GM04504 (cell line): ENCODE measurements at places on chromosomes 2 and 18.

DNA sequence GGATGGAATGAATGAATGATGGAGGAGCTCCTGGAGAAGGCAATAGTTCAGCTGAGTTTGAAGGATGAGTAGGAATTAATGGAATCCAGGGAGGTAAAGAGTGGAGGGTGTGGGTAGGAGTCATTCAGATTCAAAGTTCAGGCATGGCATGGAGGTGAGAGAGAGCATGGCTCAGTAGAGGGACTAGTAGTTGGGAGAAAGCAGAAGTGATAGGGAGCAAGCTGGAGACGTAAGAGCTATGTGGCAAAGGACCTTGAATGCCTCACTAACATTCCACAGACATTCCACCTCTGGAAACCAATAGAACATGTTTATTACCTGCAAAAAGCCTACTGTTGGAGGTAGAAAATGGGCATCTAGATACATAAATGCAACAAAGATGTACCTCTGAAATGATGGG lies 170.1 kb downstream of the HAUS1 start:
- DNase-seq, result no peak

DNA sequence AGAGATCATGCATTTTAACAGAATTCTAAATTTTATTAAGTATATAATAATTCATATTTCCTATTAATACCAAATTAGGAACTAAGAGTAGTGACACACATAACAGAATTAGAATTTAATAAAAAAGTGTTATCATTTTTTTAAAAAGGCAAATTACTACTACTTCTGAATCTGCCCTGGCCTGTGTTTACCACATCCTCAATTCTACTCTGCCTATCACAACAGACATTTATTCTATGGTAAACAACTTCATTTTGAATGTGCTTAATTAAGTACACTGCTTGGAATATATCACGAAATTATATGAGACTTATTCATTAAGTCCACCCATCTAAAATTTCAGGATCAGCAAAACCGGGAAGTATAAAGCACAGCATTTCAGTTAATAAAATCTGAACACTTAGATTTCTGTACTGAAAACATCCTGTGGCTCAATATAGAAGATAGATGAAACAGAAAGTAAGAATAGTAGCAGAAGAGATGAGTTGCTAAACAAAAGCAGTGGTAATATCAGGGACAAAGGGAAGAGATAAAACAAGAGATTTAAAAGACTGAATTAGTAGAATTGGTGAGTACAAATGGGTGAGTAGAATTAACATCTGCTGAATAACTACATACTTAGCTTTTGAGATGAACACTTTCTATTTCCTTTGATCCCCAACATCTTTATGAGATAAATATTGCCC lies 3.7 kb downstream of the SMC6 start:
- no peak for DNase-seq

- DNase-seq, result peak; percentile 50
These were observed 46.7 kb downstream of the ARHGAP28 start for GRCh38 chr18:6776188-6776587.

- DNase-seq, result no peak
These were observed 183.3 kb upstream of the FBXO11 start for GRCh38 chr2:48089644-48090043.

DNA sequence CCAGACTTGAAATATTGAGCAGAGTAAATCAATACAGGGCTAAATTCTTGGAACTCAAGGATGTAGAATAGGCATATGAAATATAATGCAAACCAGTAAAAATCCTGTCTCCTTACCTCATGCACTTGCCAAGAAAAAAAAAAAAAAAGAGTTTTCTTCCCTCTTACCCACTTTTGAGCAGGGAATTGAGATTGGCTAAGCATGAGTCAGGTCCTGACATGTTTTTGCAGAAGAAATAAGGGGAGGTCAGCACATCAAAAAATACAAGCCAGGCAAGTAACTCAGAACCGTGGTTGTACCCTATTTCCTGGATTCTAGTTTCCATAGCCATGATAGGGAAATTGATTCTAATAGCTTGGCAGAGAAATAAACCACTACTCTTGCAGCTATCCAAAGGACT lies 1526.7 kb downstream of the LRP1B start:
- DNase-seq, result no peak

DNA sequence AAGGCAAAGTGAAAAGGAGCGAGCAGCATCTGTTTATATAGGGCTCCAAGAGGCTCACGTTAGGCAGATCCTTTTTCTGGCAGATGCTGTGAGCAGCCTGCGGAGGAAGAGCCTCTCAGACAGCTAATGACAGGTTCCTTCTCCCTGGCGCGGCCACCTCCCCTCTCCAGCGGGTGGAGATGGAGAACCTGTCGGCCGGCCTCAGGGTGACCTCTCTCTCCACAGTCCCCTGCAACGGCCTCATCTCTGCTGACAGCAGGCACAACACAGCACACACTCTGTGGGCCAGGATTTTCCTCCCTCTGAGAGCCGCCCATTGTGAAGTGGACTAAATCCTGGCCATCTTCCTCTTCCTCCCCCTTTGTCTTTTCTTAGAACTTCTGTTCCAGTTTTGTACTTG lies 119.8 kb downstream of the PRKCE start:
- DNase-seq, result no peak

DNA sequence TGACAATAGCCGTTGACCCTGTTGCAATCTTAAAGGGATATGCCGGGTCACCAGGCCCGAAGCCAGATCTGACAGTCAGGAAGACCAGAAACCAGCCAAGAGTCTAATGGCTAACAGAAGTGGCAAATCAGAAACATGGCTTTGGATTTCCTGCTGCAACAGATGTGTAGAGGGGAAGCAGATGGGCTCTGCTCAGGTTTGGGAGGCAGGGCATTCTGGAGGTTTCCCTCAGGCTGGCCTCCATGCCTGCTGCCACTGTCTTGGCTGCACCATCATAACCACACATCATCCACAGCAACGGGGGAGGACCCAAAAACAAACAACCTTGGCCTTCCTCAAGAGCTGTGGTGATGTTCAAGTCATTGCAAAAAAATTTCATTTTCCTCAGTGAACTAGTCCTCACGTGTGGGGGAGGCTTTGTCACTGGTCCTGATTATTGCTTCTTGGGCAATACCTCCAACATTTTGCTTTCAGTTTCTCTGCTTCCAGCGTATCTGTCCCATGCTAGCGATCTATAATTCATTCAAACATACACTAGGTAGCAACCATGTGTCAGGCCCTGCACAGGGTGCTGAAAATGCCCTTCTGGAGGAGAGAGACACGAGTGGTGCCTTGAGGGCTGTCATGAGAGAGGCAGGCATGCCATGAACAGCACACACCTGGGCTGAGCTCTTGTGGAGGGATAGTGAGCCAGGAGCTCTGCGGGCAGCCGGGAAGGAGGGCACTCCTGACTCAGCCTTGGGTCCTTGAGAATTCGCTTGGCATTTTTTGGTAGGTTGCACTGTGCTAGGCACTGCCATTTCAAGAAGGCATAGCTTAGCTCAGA lies 48.2 kb upstream of the LGALSL start:
- DNase-seq, result peak; percentile 84

- DNase-seq, result no peak
These were observed 119.5 kb downstream of the MYO3B start for GRCh38 chr2:170297496-170297895.

DNA sequence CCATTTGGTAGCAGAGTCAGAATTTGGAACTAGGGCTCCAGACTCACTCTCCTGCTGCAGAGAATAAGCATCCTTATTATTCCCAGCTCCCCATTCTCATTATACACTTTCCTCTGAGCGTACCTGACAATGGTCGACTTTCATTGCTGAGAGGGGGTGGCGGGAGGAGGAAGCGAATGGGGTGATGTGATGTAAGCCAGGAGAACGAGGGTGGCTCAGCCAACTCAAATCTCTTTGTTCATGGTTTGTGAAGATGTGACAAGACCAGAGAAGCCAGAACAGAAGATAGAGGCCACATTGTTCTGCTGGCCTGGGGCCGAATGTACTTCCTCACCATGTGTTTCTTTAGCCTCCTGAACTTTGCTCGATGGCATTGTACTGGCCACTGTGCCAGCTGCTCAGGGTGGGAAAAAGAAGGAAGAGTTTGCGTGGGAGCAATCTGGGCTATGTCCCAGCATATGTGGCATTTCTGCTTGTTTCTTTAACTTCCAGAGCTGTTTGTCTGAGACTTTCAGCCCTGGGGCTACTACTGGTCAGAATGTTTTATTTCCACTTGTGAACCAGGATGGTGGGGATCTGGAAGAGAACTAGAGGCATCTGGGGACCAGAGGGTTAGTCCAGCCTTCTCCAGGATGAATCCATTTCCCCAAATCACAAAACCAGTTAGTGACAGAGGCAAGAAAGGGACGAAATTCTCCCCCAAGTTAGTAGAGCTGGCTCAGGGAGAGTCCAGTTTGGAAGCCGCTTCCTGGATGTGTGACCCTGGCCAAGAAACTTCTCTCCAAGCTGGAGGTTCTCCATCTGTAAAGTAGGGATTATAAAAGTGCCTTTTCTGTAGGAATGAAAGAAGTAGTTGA lies 62.6 kb downstream of the MOGAT1 start:
- DNase-seq, result peak; percentile 40

DNA sequence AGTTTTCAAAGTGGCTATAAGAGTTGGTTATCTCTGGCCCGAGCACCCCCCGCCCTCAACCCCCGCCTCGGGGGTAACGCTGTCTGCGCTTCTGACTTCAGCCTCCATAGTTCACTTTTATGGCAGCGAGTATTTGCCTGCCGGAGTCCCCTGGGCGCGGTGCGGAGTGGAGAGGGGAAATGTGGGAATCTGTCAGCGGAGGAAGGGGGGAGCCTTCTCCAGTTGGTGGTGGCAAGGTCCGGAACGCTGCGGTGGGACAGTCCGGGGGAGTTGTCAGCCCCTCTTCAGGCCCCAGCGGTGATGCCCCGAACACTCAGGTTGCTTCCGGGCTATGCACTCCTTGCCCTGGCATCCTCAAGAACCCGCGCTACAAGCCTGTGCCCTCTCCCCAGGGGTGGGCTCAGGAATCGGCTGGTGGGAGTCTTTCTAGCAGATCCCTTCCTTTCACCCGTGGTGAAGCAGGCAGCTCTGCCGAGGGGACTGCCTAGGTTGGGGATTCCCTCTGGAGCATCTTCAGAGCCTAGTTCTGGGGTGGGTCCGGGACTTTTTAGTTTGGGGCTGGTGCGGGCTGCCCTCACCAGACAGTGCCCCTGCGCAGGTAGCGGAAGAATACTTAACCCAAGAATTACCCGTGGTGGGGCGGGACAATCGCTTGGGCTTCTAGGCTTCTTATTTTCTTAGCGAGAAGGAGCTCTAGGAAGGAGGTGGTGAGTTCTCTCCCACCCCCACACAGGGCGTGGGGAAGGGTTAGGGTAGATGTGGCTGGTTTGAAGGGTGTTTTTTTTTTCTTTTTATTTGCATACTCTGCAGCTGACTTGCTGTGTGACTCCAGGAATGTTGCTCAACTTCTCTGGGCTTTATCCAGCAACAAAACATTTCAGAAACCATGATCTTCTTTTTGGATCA lies 1.6 kb downstream of the ATOH8 start:
- DNase-seq, result no peak

DNA sequence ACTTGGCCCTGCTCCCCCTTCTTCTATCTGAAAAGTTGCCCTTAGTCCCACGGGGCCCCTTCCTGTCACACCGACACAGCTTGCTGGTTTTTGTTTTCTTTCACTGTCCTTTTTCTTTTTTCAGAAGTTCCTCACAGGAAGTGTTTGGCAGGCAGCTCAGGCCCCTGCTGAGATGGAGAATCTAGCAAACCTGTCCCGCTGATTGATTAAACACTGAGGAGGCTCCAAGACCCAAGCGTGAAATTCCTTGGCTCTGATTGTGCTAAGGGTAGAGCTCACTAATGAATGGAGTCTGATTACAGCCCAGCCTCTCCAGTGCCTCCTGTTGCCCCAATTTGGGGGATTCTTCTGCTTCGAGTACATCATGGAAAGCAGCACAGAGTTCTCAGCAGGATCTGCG lies 365.9 kb upstream of the MEX3C start:
- no peak for DNase-seq

GRCh38 chr2:11309706-11310105 lies 34.7 kb downstream of the ROCK2 start:
- DNase-seq, result no peak

GRCh38 chr2:24493713-24494112 lies 2.7 kb downstream of the NCOA1 start:
- DNase-seq, result no peak

DNA sequence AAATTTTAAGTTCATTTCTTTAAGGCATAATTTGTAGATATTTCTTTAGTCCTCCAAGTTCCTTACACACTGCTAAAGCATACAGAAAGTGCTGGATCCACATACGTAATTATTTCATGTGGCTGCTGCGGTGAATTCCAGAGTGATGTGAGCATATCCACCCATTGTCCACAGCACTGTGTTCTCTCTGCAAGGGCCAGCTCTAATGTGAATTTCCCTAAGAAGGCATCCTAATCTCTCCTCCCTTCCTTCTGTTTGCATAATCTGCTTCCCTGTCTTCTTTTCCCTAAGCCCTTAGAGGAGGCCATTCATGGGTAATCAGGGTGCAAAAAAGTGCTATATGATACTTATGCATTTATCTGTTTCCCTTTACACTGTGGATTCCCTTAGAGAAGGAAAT lies 57.2 kb downstream of the COBLL1 start:
- no peak for DNase-seq

DNA sequence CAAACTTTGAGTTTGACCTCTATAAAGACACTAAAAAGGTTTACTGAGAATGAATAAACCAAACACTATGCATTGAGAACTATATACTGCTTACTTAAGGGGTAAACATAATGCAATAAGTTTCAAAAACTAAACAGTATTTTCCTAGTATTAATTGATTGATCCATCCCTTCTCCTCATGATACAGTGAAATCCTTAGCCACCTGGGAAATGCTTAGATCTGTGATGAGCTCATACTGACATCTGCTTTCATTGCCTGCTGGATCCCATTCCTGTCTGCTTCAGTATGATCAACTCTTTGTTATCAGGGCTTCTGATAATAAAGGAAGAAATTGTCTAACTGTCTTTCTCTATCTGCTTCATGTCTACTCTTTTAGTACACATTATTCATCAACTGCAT lies 74.9 kb upstream of the UBE2E3 start:
- no peak for DNase-seq

DNA sequence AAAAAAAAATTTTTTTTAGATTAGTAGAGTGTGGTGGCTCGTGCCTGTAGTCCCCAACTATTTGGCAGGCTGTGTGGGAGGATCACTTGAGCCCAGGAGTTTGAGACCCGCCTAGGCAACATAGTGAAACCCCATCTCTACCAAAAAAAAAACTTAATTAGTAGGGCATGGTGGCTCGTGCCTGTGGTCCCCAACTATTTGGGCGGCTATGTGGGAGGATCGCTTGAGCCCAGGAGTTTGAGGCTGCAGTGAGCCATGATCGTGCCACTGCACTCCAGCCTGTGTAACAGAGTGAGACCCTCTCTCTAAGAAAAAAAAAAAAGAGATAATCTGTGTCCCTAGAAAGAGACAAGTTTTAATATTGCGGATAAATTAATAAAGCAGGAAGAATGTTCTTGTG lies 8.8 kb downstream of the GPR55 start:
- DNase-seq, result no peak

DNA sequence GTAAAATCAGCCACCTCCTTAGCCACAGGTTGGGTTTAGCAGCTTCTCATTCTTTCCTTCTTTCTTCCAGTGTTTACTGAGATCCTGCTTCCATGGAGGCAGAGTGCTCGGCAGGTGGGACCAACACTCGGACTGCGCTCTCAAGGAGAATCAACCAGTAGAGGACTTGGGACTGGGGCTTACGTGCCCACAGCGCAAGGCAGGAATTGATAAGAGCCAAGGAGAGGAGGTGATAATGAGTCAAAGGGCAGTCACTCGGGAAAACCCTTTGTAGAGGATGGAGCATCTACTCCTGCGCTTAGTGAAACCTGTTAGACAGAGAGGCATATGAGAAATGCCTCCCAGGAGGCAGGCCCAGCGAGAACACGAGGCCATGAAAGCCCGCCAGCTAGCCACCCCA lies 2.9 kb upstream of the MRO start:
- DNase-seq, result no peak
